ENCODE measurements at places on chromosomes 16 and 17.

DNA sequence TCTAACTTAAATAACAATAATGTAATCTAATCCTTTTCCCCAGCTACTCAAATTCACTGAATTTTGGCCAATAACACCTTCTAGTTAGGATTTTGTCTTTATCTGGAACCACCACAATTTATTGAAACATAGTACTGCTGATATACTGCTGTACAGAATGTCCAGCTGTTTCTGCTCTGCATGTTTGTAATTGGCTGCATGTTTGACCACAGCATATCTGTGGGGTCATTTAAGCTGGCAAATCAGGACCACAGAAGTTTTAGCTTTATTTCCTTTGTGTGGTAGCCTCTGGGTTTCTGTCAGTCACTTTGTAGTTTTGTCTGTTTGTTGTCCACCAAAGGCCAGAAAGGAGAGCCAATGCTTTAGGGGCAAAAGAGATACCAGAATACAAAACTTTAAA lies 22.2 kb upstream of the RAB11FIP4 start:
- no peak for DNase-seq

- no peak for DNase-seq
Observed at GRCh38 chr17:19306160-19307111, 56.1 kb downstream of the B9D1 start.

DNA sequence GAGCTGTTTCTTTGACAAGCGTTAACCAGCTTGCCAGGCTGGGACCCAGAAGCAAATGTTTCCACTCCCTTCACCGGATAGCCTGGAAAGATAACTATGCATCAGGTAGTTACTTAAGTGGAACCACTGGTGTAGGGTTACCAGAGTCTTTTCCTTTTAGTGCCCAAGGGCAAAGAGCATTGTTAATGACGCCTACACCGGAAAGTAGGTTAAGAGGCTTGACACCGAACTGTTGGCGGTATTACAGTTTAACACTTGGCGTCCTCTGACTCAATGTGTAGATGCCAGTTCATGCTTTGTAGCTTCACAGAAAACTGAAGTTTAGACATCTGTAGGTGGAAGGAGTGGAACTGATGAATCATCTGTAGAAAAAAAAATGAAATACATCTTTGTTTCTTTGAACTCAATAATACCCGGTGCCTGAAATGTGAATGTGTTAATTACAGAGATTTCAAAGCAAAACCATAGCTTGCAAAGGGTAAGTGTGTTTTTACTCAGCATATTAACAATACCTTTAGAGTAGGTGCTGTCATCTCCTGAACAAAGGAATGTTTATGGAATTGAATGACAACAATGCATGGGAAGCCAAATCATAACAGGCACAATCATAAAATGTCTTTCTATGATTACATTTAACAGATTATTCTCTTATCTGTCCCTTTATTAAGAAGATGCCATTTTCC lies 426.7 kb upstream of the SALL1 start:
- DNase-seq, result no peak

DNA sequence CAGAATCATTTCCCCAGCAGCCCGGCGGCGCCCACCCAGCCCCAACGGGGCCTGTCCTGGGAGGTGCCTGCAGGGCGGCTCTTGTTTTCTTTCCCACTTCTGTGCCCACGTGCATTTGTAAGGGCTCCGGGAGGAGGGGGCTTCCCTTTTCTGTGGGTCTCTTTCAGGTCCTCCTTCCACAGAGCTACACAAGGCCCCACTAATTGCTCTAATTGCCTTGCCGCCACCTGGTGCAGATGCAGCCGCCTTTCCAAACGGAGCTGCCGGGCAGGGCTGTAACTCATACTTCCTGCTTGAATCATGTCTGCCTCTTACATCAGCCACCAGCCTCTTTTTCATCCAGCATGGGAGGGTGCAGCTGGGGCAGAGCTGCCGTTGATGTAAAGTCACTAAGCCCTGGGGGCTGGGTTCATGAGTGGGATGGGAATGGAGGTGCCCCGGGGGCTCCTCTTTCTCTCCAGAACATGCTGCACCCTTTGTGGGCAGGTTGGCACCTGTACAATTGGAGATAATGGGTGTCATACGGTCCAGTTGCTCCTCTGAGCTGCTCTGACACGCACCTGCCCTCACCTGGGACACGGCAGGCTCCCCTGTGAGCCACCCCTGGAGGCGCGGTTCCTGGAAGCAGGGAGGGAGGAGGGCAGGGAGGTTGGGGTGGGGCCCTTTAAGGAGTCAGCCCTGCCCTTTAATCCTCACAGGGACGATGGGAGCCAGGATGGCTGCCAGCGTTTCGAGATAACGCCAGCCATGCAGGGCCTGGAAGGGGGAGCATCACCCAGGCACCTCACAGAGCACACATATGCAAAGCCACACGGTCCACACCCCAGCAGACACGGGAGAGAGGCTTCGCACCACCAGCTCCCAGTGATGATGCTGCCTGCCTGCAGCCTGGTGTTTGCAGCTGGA lies 41.1 kb upstream of the KLHDC4 start:
- peak; percentile 12 for DNase-seq

GRCh38 chr16:21994856-21995465 lies 6.0 kb downstream of the PDZD9 start:
- no peak for DNase-seq

GRCh38 chr16:67155295-67156142 lies 4.2 kb downstream of the TRADD start:
- DNase-seq, result peak; percentile 11

DNA sequence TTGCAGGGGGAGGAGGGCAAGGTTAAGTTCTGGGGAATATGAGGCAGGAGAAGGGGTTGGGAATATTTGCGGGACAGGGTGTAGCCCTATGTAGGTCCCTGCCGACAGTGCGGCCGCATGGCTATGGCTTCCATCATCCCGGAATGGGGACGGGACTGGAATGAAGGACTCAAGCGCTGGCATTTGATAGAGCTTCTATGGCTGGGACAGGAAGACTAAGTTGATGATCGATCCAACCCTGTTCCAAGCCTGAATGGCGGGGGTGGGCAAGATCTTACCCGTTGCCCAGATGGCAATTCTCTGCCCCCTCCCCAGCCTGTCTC lies 47.1 kb downstream of the SRCIN1 start:
- DNase-seq, result no peak

- no peak for DNase-seq
Observed at GRCh38 chr17:9905902-9906301, 831 bp upstream of the RCVRN start.

DNA sequence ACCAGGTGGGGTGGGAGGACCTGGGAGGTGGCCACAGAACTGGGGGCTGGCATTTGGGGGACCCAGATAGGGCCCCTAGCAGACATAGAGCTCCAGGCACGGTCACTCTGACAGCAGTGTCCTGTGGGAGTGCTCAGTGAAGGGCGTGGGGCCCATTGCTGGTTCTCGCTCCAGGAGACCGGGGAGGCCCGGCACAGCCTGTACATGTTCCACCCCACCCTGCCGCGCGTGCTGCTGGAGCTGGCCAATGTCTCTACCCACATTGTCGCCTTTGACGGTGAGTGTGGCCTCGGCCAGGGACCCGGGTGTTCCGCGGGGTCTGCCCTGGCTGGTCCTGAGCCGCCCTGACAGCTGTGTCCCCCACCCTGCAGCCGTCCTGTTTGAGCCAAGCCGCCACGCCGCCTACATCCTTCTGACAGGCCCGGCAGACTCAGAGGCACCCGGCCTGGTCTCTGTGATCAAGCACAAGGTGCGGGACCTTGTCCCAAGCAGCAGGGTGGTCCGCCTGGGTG lies 11.2 kb downstream of the RGS11 start:
- DNase-seq, result no peak

DNA sequence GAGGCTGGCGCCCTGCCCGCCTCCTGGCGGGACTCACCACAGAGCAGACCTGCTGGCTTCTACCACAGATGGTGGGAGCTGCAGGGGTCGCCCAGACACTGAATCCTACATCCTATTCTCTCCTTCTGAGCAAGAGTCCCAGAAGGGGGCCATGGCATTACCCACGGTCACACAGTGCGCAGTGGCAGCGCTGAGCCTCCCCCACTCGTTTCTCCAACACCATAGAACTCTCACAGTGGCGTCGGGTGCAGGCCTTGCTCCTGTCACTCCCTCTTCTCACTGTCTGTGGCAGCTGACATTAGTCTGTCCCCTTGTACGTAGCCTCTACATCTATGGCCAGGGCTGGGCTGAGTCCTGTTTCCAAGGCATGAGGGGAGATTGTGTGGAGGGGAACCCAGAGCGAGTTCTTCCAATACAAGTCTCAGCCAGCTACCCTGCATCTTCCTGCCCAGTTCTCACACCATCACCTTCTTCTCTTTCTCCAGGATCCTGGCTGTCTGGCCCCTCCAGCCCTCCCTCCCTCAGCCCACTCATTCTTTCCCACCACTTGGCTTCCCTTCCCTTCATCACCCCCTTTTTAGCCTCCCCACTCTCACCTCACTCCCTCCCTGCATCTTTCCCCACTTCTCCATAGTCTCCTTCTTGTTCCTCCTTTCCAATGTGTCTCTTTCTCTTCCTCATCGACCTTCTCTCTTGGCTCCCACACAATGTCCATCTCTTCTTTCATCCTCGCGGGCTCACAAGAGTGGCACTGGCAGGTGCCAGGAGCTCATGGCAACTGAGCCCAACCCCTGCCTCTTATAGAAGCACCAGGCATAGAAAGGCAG lies 5.9 kb downstream of the UBTF start:
- DNase-seq, result no peak

- no peak for DNase-seq
Observed at GRCh38 chr16:78137782-78138616, 38.5 kb downstream of the WWOX start.

DNA sequence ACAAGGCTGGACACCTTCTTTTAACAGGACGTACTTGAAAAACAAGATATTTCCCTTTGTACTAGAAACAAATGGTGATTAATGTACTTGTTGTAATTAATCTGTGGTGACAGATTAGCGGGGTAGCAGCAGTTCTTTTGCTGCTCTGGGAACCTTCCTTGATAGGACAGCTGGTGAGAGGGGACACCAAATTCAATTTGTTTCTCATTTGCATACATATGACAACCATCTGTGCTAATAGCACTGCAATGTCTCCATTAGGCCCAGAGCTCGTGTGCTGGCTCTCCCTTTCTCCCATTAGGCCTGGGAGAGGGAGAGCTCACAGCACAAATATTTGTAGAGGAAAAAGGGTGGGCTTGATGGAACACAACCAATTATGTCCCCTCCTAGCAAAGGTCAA lies 221.0 kb upstream of the HS3ST3A1 start:
- DNase-seq, result no peak

DNA sequence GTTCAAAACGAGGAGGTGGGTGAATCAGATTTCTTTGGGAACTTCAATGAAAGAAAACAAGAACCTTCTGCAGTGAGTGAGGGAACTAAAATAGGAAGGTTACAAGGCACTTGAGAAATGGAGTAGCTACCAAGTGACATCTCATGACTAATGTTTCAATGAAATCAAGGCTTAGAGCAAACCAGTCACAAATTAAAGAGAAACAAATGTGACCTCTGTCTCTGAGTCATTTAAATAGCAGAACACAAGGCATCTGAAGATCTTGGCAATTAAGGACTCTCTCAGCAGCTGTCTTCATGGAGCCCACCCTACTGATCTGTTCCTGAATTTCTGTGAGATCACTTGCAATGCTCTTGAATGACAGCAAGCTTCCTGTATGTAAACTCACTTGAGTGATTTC lies 109.5 kb downstream of the CDH11 start:
- DNase-seq, result no peak

- no peak for DNase-seq
Observed at GRCh38 chr16:21226749-21227148, 6.8 kb upstream of the ANKS4B start.

GRCh38 chr17:81916234-81917001 lies 1.6 kb downstream of the SIRT7 start:
- DNase-seq, result no peak

GRCh38 chr17:35046740-35047283 lies 16.7 kb downstream of the RFFL start:
- no peak for DNase-seq

- DNase-seq, result no peak
Observed at GRCh38 chr17:78555746-78556401, 21.3 kb downstream of the DNAH17 start.

GRCh38 chr17:4513113-4514032 lies 14.7 kb downstream of the SPNS2 start:
- no peak for DNase-seq
